ENCODE measurements at places on chromosomes 6 and 20.

DNA sequence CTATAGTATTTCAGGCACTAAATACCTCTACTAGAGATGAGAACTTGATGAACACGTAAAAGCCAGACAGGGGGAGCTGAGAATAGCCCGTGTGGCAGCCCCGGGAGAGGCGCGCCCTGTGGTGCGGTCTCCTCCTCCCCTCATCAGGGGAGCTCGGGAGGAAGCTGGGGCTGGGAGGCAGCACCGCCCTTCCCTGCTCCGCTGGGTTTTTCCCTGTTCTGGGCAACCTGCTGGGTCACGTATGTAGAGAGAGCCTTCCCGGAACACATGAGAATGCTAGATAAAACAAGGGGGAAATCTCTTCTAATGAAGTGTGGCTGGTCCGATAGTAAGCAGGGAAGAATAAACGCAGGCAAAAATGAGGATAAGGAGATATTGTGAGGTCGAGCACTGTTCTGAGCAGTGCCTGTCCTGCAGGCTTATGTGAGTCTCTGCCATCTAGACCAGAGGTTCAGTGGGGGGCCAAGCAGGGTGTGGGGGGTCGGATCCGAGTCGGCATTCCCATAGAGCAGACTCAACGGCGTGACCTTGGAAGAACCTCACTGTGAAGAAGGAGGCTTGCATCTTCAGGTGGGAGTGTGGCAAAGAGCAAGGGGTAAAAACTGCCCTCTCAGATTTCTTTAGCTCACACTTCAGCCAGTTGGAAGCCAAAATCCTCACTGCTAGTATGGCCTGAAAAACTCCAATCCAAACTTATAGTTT is 13.4 kb upstream of the RPS6KA2 start:
- no peak for DNase-seq

GRCh38 chr6:37696841-37697662 is 631 bp downstream of the MDGA1 start:
- no peak for DNase-seq

DNA sequence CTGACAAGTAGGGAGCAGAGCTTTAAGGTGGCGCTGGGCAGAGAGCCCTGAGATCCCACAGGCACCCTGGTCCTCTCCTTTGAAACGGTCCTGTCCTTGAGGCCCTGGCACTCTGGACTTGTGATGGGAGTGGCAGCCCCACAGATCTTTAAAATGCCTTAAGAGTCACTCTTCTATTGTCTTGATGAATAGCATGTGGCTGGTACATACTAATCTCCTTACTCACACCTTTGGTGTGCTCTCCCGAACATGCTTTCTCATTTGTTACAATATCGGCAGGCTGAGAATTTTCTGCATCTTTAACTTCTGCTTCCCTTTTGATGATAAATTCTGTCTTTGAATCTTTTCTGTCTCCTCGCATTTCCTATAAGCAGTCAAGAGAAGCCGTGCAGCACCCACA is 333.8 kb downstream of the TFAP2A start:
- no peak for DNase-seq

GRCh38 chr6:163356324-163356723 is 58.2 kb upstream of the QKI start:
- DNase-seq: no peak

GRCh38 chr6:132365281-132365907 is 35.9 kb downstream of the MOXD1 start:
- no peak for DNase-seq

DNA sequence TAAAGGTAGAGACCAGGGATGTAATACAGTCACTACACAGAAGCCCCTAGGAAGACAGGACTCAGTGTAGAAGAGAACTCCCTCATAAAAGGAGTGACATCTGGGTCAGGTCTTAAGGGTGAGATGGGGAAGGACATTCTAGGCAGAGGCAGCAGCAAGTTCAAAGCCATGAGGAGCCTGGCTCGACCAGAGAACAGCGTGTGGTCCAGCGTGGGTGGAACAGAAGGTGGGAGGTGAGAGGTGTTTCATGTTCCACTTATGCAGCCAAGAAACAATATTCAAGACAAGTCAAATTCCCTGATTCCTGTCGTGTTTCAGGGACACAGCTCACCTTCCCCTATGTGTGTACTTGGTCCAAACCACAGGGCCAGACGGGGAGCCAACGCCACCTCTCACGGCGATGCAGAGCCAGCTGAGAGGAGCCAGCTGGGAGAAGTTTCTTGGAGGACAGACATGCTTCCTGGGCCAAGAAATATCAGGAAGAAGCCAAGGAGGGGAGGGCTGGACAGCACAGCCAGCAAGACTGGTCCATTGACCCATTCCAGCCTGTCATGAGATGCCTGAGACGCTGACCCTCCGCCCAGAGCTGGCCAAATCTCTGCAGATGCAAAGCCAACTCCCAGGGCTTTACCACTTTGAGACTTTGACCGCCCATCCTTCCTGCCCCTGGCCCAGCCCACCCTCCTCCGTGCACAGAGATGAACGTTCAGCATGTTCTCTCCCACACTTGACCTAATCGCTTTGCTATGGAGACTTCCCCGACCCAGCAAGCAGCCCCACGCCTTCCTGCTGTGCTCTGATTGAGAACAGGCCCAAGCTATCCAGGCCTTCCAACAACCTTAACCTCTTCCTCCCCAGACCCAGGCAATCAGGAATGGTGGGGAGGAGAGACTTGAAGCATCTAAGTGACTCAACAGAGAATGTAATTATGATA is 113.8 kb downstream of the PRND start:
- DNase-seq: no peak

DNA sequence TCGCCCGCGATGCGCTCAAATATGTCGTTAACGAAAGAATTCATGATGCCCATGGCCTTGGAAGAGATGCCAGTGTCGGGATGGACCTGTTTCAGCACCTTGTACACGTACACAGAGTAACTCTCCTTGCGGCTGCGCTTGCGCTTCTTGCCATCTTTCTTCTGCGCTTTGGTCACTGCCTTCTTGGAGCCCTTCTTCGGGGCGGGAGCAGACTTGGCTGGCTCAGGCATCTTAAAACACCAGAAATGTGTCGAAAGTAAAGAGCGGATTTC is 36.4 kb downstream of the HFE start:
- DNase-seq: no peak

DNA sequence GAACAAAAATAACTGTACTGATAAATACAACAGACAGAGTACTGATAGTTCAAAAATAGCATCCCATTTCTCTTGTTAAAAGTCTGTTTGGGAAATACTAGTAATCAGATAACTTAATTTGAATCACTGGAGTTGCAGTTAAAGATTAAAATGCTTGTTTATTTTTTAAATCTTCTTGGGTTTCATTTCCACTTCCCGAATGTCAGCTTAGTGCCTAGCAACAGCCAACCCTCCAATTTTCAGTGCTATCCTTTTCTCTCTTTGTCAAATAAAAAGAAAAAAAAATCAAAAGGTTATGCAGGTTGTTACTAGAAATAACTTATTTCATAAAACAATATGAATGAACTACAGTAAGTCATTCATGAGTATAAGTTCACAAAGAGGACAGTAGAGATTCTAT is 257.7 kb upstream of the STXBP5 start:
- DNase-seq: no peak

GRCh38 chr6:154604119-154604518 is 93.6 kb upstream of the CNKSR3 start:
- DNase-seq: no peak

- no peak for DNase-seq
These were observed 25.2 kb downstream of the TBPL1 start for GRCh38 chr6:133977983-133978895.

GRCh38 chr6:5626727-5627426 is 365.6 kb downstream of the FARS2 start:
- no peak for DNase-seq

DNA sequence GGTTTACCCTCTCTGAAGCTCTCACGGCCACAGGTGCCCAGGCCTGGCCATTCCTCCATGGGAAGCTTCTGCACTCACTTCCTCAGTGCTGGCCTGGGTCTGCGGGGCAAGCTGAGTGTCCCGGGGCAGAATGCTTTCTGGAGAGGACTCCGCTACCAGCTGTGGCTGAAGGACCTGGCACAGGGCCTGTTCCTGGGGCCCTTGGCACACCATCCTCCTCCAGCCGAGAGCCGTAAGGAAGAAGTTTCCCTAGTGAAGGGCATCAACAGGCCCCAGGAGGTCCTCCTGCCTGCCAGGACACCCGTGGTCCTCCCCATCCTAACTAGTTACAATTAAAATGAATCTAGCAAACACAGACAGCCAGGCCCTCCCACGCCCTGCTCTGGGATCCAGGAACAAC is 14.0 kb upstream of the KCNK15 start:
- DNase-seq: no peak

GRCh38 chr6:15152700-15153099 is 93.2 kb upstream of the JARID2 start:
- DNase-seq: no peak

- peak; percentile 50 for DNase-seq
These were observed 8.4 kb upstream of the STK35 start for GRCh38 chr20:2093159-2093781.

DNA sequence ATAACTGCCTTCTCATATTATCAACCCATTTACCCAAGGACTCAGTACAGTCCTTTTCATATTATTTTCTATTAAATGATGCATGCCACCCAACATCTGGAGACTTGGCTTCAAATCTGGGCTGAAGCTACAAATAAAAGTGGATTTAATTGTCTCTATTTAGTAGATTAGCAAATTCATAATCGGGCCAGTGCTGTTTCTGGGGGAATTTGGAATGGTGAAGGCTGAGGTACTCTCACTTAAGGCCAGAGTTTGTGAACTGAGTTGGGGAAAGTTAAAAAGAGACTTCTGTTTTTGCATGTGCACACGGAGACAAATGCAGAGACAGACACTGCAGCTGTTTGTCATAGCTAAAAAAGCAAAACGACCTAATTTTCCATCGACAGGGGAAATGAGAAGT is 100.9 kb downstream of the PFDN4 start:
- DNase-seq: no peak

GRCh38 chr6:80005406-80005805 is 957 bp downstream of the TTK start:
- DNase-seq: no peak

GRCh38 chr20:6768228-6769140 is 998 bp downstream of the BMP2 start:
- DNase-seq: no peak

DNA sequence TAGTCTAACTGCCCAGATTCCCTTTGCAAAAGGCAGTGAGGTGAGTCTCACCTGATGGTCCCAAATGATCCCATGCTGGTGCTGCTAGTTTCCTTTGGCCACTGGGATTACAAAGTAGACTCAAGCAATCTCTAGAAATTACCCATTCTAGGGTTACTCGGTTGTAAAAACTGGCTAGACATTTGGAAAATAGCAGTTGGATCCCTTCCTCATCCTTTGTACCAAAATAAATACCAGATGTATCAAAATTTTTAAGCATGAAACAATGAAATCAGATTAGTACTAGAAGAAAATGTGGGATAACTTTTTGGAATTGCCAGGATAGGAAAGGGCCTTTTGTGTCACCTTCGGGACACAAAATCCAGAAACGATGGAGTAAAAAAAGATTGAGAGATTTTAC is 112.9 kb upstream of the TOP1 start:
- no peak for DNase-seq

GRCh38 chr20:37846573-37846972 is 56.4 kb upstream of the VSTM2L start:
- DNase-seq: no peak

DNA sequence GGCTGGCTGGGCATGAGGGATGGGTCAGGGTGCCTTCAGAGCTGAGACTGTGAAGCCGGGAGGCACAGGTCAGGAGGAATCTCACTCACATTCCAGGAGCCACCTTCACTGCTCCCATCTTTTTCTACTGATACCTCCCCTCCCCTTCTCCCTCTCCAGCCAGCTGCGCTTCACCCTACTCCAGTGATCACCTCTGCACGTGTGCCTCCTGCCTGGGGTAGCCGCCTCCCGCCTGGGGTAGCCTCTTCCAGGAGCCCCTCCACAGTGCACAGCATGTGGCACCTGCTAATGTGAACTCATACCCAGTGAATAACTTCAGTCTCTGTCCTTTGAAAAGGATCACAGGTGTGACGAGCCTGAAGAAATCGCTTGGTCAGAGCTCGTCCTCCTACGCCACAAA is 232.6 kb downstream of the TMEM242 start:
- DNase-seq: no peak

- DNase-seq: no peak
These were observed 79.0 kb downstream of the IMPG1 start for GRCh38 chr6:75993236-75994162.

- DNase-seq: no peak
These were observed 173.0 kb downstream of the PLCB4 start for GRCh38 chr20:9241721-9242427.
